ENCODE measurements at places on chromosomes 7 and 10.

GRCh38 chr7:918441-919113 is 35.9 kb downstream of the ADAP1 start:
- DNase-seq: no peak

DNA sequence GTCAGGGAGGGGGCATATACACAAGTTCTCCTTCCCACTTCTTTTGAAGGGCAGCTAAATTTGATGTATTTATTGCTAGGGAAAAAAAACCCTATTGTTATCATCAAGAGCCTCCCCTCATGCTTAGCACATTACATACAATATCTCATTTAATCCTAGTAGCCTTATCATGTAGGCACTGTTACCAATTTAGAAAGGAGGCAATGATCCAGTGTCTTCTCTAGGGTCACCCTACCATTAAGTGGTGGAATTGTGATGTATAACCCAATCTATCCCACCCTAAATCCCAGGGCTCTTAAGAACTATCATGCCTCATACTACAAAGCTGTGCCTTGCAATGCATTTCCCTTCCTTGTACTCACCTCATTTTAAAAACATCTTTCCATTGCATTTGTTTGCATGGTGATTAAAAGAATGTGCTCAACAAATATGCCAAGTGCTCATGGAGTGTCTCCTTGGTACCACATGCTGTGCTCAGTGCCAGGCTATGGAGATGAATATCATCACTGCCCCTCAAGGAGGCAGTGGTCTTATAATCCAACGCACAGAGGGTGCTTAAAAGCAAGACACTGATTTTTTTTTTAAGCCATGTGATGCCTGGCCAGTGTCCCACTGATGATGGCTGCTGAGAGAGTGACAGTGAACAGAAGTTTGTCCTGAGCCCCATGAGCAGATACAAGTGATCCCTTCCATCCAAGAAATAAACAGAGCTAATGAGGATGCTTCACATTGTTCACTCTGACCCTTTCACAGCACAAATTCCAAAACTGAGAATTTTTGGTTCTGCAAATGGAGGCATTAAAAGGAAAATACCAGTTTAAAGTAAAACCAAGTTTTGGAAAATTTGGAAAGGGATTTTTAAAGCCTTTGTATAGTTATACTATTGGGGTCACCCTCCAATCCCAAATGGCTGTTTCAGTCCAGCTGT is 98.2 kb downstream of the SORBS1 start:
- no peak for DNase-seq

- no peak for DNase-seq
These were observed 6.1 kb downstream of the LRRTM3 start for GRCh38 chr10:66931949-66932343.

GRCh38 chr7:112938863-112939573 is 147.6 kb downstream of the GPR85 start:
- no peak for DNase-seq

GRCh38 chr10:27041196-27041595 is 59.1 kb downstream of the ANKRD26 start:
- no peak for DNase-seq

- DNase-seq: no peak
These were observed 2.5 kb upstream of the PYROXD2 start for GRCh38 chr10:98417481-98417959.

DNA sequence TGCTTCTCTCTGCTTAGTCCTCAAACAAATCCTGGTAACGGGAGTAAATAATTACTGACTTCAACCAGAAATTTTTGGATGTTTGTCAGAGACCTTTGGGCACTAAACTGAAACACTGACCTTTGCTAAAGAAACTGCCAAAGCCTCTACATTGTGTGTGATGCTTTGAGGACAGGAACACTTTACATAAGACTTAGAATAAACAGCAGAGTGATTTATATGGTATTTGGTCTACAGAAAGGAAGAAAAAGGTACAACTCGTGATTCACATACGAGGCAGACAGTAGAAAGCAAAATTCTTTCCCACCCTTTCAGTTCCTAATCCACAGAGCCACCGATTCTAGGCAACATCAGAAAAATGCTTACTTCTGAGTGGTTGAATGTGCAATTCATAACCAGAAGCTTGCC is 59.8 kb downstream of the SLC16A12 start:
- DNase-seq: no peak

- DNase-seq: no peak
These were observed 765 bp downstream of the WBP1L start for GRCh38 chr10:102744374-102745051.

DNA sequence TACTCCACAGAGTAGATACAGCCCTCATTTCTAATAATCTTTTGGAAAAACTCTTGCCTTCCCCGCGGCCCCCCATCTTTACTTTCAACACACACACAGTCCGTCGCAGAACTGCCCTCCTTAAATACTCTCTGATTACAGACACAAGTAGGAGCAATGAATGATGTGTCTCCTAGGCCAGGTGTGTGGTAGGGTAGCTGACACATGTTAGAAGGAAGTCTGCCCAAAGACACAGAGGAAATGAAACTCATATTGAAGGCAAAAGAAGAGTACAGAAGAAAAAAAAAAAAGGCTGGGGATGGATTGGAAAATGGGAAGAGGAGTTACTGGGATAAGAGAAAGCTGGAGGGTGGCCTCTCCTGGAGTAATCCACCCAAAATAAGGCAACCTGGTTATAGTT is 14.6 kb downstream of the OPALIN start:
- no peak for DNase-seq

DNA sequence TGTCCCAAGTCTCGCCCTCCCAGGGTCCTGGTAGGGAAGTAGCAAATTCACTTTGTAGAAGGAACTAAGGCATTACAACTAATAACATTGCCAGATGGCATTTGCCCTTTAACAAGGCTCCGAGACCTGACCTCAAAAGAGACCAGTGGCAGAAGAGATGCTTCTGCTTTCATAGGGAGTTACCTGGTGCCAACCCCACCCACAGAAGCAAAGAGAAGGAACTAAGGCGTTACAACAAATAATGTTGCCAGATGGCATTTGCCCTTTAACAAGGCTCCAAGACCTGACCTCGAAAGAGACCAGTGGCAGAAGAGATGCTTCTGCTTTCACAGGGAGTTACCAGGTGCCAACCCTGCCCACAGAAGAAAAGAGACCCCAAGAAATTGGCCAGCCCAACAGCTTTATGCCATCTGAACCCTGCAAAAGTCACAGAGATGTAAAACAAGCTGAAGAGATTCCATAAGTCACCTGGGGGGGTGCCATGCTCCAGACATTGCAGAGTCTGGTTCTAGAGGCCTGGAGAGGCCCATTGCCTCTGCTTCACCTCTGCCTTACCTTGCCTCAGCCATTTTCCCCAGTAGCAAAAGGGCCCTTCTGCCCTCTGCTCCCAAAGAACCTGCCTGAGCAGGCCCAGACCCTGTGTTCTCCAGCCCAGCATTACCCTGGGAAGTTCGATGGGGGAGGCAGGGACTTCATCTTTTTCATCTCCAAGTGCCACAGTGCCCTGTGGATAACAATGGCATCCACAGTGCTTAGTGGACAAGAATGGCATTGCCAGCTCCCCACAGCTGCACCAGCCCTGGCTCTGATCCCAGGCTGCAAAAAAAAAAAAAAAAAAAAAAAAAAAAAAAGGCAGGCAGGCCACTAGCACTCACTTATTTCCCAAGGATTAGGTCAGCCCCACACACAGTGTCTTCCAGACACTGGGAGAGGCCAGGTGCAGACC is 179.5 kb upstream of the PLXNA4 start:
- DNase-seq: no peak
